Activated naive CD8-positive, alpha-beta T cell treated with anti-CD3 and anti-CD28 coated beads, Interleukin-2, amount 50 U/mL, for 16 hours (primary cell): ENCODE measurements at places on chromosomes 1 and 21.

DNA sequence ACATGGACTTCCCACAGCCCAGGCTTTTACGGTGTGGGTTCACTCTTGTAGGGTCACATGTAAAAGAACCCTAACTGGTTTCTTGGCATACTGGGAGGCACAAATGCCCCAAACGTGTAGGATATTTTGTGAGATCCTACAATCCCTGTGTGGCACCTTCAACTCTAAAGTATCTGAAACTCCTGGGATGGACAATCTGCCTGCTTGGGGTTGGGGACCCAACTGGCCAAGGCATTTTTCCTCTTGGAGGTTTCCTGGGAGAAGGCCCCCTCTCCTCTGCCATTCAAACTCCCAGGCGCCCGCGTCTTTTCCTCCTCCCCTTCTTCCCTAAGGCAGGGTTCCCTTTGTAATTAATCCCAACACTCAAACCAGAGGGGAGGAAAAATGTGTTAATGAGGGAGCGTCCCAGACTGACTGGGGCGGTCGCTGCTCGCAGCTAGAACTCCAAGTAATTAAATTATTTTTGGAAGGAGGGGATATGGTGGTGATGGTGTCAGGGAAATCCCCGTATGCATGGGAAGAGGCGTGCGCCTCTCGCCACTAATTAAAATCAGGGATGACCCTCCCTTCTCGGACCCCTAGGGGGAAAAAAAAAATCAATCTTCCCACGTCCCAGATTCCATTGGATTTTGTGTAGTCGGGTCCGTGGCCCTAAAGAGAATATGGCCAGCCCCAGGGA lies 681 bp upstream of the VANGL2 start:
- no peak for DNase-seq

DNA sequence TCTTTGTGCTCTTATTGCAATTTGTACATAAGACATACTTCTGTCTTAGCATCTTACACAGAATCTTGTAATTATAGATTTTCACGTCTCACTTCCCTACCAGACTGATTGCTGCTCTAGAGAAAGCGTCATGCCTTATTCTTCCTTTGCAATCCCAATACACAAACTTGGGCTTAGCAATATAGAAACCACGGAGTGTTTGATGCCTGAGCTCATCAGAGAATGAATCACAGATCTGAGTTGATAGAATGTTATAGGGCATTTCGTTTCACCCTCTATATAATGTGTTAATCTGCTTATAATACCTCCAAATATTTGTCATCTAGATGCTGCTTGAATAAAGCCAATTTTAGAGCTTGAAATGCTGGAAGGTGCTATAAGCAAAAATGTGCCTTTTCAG lies 6.6 kb downstream of the FMO1 start:
- DNase-seq, result no peak

DNA sequence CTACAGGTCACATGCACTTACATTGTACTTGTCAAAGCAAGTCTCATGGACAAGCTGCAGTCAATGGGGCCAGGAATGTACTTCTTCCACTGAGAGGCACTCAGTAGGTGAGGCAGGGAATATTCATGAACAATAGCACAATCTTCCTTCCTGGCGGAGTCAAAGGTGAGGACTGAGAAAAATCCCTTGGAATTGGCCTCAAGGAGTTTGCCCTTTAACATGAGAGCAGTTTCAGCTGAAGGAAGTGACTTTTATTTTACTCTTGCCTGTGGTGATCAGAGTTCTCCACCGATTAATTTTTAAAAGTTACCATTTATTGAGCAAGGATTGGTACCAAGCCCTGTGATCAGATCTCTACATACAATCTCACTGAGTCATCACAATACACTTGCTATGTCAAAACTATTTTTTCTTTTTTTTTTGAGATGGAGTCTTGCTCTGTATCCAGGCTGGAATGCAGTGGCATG lies 11.2 kb upstream of the AK2 start:
- DNase-seq, result no peak

DNA sequence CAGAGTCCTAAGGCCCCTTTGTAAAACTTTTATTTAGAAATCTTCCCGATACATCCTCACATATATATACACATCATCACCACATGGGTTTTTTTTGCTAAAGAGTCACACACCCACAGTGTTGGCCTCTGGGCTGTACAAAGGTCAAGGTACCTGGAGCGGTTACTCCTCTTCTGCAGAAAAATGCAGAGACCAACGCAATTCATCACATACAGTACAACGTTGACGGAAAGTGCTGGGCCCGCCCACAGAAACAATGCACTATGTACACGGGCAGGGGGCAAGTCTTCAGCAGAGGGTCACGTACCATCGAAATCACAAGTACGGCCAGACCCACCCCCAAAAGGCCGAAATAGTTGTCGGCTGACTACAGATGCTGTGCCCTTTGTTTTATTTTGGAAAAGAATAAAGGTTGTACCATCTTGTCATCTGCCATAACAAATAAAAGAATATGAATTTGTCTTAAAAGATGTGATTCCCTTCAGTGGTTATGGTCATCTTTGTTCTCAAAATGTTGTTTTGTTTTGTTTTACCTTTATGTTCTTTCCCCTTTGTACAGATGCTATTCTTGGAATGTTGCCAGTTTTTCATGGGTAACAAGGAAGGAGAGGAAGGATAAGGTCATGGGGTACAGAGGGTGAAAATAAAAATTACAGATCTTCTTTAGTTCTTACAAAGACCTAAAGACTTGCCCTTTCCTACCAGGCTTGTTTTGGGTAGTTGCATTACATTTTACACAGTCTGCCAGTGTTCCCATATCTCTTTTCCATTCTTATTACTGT lies 15.6 kb downstream of the TAL1 start:
- DNase-seq, result no peak

DNA sequence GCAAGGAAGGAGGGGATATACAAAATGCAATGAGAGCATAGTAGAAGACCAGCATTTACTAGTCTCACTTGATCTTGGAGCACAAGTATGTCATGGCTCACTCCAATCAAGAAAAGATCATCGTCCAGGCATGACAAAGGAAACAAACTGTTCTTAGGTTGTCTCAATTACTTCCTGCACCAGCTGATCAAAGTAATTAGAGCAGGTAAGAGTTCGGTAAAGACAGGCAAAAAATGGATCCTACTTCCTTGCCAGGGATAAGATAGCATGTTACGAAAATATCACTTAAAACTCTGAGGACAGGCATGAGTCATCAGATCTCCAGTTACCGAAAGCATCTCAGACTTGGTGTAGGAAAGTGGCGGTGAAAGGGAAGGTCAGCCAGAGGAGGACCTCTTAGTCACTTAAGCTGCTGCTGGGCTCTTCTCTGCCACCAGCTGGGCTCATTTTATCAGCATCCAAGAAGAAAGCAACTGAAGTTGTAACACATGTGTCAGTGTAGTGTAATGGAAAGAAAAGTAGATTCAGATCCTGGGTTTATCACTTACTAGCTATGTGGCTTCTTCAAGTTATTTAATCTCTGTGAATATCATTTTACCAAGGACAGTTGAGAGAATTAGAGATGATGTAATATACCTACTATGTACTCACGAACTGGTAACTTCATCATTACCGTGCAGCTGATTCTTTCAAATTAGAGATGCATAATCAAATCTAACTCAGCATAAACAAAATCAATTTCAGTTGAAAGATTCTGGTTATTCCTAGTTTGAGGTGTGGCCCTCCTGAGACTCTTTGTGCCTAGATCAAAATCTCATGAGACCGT lies 46.8 kb downstream of the XCL1 start:
- no peak for DNase-seq
